ENCODE measurements at places on chromosomes 2 and 18. TPM values are rescaled to one million over a fixed set of nuclear protein-coding genes. Genes with fewer than 3 reads are reported as not detected.

- DNase-seq: no peak
Observed at GRCh38 chr2:96131152-96131812, 7.0 kb downstream of the ASTL start.

GRCh38 chr2:30255466-30256408 is 24.4 kb downstream of the LBH start:
- no peak for DNase-seq

TBC1D8 gene
- 17.0 TPM for total RNA-seq

- no peak for DNase-seq
Observed at GRCh38 chr2:43212216-43212835, 14.1 kb downstream of the ZFP36L2 start.

MBP gene
- total RNA-seq: 221 TPM

DNA sequence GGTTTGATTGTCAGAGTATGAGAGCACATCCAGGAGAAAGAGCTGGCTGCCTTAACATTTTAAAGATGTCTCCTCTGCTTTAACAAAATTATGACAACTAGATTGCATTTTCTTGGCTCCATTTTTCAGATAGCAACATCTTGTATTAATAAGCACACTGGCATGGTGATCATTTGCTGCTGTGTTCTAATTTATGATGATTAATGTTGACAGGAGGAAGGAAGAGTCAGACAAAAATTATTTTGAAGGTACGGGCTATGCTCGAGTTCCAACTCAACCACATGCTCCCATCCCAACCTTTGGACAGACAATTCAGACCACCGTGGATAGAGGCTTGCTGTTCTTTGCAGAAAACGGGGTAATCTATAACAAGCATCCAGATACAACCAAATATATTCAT is 98.2 kb upstream of the TTC39C start:
- DNase-seq: no peak

TMEM87B gene
- 35.0 TPM for total RNA-seq

GRCh38 chr18:57579934-57580333 is 6.6 kb downstream of the FECH start:
- DNase-seq: no peak
